CD4-positive, alpha-beta T cell treated with Interleukin-1 beta for 1 hour (primary cell): ENCODE measurements at places on chromosomes 7 and 10.

DNA sequence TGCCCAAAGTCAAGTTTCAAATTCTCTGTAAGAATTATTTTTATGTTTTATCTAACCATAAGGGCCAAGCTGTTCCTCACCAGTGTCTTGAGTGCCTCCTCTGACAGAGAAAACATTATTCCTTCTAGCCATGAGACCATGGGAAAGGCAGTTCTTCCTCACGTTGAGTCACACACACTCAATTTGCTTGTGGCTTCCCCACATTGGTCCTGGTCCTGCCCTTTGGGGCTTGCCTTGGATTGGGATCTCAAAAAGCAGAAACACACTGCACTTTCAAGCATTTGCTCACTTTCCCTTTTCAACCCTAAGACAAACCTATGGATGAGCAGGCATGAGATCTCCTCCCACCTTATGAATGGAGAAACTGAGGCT lies 248.3 kb upstream of the IGFBP3 start:
- no peak for DNase-seq

GRCh38 chr10:61774031-61774430 lies 111.3 kb downstream of the CABCOCO1 start:
- DNase-seq: no peak

GRCh38 chr7:33831389-33832141 lies 73.8 kb upstream of the BMPER start:
- DNase-seq: no peak

DNA sequence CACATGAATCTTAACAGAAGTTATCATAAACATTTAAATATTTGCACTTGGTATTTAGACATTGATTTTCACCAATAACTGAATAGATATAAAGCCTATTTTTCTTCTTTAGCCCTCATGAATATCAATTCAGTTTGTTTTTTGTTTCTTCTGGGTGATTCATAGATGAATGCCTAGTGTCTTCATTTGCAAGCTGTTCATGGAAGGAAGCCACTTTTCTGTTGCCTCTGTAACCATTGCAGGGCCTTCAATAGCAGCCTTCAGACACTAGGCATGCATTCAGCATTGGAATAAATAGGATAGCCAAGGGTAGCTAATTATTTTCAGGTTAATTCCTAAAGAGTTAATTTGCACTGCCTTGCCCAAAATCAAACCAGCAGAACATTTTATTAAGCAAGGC lies 375.3 kb downstream of the DPP6 start:
- DNase-seq: no peak

DNA sequence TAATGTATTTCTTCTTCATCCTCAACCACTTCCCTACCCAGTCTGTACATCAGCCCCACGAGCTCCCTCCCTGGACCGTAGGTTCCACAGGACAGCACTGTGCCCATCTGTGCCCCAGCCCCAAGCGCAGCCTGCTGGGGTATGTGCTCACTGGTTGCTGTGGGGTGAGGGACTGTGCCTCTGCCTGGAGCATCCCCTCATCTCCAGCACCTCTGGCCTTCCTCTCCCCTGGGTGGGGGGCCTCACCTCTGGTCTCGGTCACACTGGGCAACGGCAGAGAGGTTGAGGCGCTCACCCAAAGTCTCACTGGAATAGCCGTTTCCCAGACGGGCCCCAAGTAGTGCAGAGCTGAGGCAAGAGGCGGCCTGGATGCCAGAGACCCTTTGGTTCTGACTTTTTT lies 1.5 kb upstream of the PRKAR1B start:
- no peak for DNase-seq

DNA sequence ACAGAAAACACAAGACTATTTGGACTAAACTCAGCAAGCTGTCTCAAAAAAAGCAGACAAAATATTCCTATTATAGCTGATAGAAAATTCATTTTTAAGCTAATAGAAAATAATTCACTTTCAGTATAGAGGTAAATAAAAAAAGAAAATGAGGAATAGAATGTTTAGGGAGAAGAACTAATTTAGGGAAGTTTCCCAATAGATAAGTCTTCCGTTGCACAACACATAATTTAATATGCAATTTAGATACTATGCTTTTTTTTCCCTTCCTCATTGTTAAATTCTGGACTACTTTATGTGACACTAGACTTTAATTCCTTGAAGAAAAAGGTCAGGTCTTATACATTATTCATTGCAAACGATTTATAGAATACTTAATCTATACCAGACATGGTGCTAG lies 10.3 kb downstream of the PNPLA8 start:
- DNase-seq: no peak

- no peak for DNase-seq
These were observed 7.2 kb downstream of the DLX6 start for GRCh38 chr7:97012365-97013133.

- no peak for DNase-seq
These were observed 217.9 kb downstream of the OTUD1 start for GRCh38 chr10:23656735-23657134.

- no peak for DNase-seq
These were observed 2.2 kb upstream of the INSIG1 start for GRCh38 chr7:155295511-155295910.

DNA sequence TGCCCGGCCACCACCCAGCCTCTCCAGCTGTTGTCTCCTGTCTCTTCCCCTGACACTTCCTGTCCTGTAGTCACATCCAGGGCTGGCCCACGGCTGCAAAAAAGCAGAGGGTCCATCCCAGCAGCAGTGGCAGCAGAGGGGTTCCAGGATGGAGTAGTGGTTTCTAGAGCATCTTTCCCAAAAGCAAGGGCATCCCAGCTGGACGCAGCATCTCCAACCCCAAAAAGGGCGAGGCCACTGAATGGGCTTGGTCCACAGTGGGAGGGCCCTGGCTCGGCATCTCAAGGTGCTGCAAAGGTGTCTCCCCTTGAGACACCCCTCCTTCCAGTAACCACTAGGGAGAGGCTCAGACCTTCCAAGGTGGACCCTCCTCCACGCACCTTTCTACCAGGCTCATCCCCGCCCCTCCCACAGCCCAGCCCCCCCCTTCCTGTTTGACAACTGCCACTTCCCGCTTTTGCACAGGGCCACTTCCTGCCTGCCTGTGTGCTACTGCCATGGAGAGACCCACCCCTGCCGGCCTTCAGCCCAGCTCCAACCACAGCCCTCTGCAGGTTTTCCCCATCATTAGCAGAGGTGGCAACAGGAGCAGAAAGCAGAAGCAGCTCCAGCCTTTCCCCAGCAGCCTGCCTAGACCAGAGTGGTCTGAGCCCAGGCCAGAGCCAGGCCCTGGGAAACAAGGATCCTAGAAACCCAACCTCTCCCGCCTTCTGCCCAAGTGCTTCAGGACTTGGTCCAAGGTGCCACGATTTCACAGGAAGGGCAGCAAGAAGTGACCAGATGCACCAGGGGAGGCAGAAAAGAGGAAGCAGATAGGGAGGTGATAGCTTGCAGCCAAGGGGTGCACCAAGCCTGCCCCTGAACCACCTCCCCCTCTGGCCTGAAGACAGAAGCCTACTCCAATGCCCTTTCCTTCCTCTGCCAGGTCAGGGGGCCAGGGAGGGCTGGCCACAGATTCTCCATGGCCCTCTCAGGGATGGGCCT lies 8.6 kb downstream of the CAMK2G start:
- peak; percentile 73 for DNase-seq
